SK-N-SH (cell line): ENCODE measurements at places on chromosomes 1 and 21. TPM values are rescaled to one million over a fixed set of nuclear protein-coding genes. Genes with fewer than 3 reads are reported as not detected.

- H3K27ac ChIP-seq = no peak overlapping the region
- H3K4me1 ChIP-seq = peaks cover 14% of the 10 kb centered on the region
- H3K27me3 ChIP-seq = peaks cover 8% of the 10 kb centered on the region; the same call in 1 of the 2 replicates
- H3K36me3 ChIP-seq = no peaks in the 10 kb centered on the region
Observed at GRCh38 chr1:154867064-154867825, 2.8 kb downstream of the KCNN3 start.

DNA sequence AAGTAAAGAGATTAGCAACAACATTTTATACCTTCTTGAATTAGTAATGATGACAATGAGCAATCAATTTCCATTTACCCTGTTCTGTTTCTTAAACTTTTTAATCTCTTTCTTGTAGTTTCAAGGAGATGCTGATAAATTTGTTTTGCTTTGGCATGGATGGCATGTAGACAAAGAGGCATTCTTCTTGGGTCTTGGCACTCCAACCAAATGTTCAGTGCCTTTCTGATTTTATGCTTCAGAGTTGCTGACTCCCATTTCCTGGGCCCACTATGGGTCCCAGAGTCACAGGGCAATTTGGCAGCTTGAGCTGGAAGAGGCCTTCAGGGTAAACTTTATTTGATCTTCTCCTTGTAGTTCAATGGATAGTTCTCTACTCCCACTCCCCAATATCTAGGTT lies 42.1 kb upstream of the OSBPL9 start:
- H3K4me1 ChIP-seq = no peaks in the 10 kb centered on the region
- no peaks in the 10 kb centered on the region for H3K27me3 ChIP-seq
- no peaks in the 10 kb centered on the region for H3K36me3 ChIP-seq
- peak overlapping the region; percentile 26 for H3K27ac ChIP-seq
- H3K4me3 ChIP-seq = no peak overlapping the region

Gene LRRC38
- polyA plus RNA-seq = 0.02 TPM in 1 of 2 replicates, not detected in the other

GRCh38 chr1:68495968-68496679 lies 758 bp downstream of the DEPDC1 start:
- peaks cover 7% of the 10 kb centered on the region for H3K4me1 ChIP-seq
- DNase-seq = peak; percentile 23
- no peaks in the 10 kb centered on the region for H3K36me3 ChIP-seq
- H3K27ac ChIP-seq = peak overlapping the region; percentile 83

GRCh38 chr1:202577381-202577780 lies 132.9 kb downstream of the SYT2 start:
- H3K27ac ChIP-seq = peak overlapping the region; percentile 72
- no peaks in the 10 kb centered on the region for H3K36me3 ChIP-seq
- no peak for DNase-seq
- no peak overlapping the region for H3K4me3 ChIP-seq

GRCh38 chr1:213124590-213124989 lies 73.5 kb downstream of the RPS6KC1 start:
- DNase-seq = no peak
- H3K36me3 ChIP-seq = peaks cover 13% of the 10 kb centered on the region
- peaks cover 4% of the 10 kb centered on the region for H3K4me1 ChIP-seq
- no peaks in the 10 kb centered on the region for H3K27me3 ChIP-seq
- no peak overlapping the region for H3K27ac ChIP-seq

GRCh38 chr21:39071623-39072214 lies 111.5 kb downstream of the PSMG1 start:
- H3K4me3 ChIP-seq = no peak overlapping the region
- H3K36me3 ChIP-seq = no peaks in the 10 kb centered on the region
- no peak for DNase-seq

GRCh38 chr1:46281021-46281420 lies 22.4 kb downstream of the LRRC41 start:
- H3K4me1 ChIP-seq = no peaks in the 10 kb centered on the region
- peaks cover 46% of the 10 kb centered on the region for H3K36me3 ChIP-seq
- DNase-seq = no peak
- no peak overlapping the region for H3K27ac ChIP-seq
- H3K4me3 ChIP-seq = no peak overlapping the region

DNA sequence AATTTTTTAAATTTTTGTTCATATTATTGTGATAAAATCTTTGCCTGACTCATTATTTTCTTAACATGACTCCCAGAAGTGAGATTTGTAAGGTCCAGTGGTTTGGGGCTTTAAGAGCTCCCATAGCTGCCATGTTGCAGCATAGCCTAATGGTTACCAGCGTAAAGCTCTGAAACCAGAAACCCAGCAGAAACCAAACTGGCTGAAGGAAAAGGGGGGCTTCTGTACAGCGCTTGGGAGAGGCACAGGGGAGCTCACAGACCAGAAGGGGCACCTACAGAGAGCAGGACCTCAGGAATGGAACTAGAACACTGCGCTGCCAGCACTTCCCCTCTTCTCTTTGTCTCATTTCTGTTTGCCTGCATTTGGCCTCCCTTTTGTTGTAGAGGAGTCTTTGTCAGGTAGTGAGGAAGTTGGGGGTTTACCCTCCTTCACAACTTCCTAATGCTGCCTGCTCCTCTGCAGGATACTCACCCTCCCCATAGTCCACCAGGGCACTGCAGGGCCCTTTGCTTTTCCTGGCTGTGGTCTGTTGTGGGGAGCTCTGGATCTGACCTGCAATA lies 2.6 kb upstream of the PYCR2 start:
- peaks cover 7% of the 10 kb centered on the region; the same call in 1 of the 2 replicates for H3K36me3 ChIP-seq
- H3K4me1 ChIP-seq = peaks cover 11% of the 10 kb centered on the region; the same call in 1 of the 2 replicates
- H3K27me3 ChIP-seq = no peaks in the 10 kb centered on the region
- no peak overlapping the region for H3K27ac ChIP-seq

- no peak overlapping the region for H3K4me3 ChIP-seq
- peaks cover 26% of the 10 kb centered on the region for H3K4me1 ChIP-seq
- H3K36me3 ChIP-seq = no peaks in the 10 kb centered on the region
- no peaks in the 10 kb centered on the region for H3K27me3 ChIP-seq
- H3K27ac ChIP-seq = no peak overlapping the region
Observed at GRCh38 chr1:30804822-30805221, 47.2 kb upstream of the LAPTM5 start.

- H3K4me3 ChIP-seq = no peak overlapping the region
- DNase-seq = no peak
- peaks cover 56% of the 10 kb centered on the region for H3K4me1 ChIP-seq
- H3K27me3 ChIP-seq = no peaks in the 10 kb centered on the region
- H3K36me3 ChIP-seq = peaks cover 20% of the 10 kb centered on the region; the same call in 1 of the 2 replicates
- H3K27ac ChIP-seq = peak overlapping the region; percentile 77
Observed at GRCh38 chr1:153959454-153959853, 1.0 kb upstream of the CRTC2 start.

DNA sequence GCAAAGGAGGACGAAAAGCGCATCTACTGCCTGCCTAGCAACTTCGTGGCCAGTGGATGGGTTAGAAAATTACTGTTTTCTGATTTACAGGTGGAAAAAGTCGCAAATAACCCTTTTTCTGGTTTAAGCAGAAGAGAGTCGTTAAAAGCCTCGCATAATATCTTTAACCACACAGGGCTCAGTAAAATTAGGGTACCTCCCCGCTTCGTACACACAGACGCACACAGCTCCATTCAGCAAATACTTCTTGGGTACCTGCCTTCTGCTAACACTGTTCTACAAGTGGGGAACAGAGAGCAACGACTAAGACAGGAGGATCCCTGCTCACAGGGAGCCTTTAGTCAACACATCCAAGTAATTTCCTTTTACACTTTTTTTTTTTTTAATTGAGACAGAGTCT lies 704 bp downstream of the ALG6 start:
- no peaks in the 10 kb centered on the region for H3K27me3 ChIP-seq
- no peaks in the 10 kb centered on the region for H3K4me1 ChIP-seq
- H3K4me3 ChIP-seq = peak overlapping the region; percentile 92
- peak; percentile 31 for DNase-seq
- H3K27ac ChIP-seq = peak overlapping the region; percentile 91

DNA sequence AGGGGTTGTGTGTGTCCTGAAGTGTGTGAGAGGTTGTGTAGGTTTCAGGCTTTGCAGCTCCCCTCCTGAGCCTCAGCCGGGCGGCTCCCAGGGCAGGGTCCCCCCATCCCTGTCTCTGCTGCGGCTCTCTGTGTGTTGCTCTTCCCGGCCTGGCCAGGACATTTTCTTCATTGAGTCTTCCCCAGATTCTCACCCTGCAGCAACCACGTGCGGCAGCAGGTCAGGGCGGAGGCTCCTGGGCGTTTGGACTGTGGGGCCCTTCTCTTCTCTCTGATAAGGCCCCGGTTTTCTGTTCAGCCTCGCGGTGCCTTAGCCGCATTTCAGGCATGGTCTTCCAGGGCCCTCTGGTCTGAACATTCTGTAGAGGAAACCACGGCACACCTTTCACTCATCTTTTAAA lies 1.8 kb upstream of the TCP10L start:
- H3K27me3 ChIP-seq = no peaks in the 10 kb centered on the region
- H3K36me3 ChIP-seq = no peaks in the 10 kb centered on the region
- DNase-seq = no peak
- H3K27ac ChIP-seq = no peak overlapping the region
- H3K4me3 ChIP-seq = no peak overlapping the region

GRCh38 chr1:87598429-87598828 lies 269.7 kb downstream of the LMO4 start:
- H3K36me3 ChIP-seq = no peaks in the 10 kb centered on the region
- no peak for DNase-seq
- H3K27ac ChIP-seq = no peak overlapping the region
- no peaks in the 10 kb centered on the region for H3K27me3 ChIP-seq

DNA sequence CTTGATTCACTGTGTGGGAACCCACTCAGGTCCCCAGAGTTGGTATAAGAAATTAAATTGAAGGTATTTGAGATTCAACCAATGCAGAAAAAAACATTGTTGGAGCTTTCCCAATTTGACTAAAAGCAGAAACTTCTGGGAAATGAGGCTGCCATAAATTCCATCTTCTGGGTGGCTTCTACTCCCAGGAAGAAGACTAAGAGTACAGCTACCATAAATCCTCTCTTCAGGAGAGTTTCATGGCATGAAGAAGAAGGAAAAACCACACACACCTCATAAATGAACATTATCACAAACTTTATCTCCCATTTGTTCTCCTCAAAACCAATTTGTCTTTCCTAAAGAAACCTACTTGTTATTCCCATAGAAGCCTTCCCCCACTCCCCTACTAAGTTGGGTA lies 283.9 kb downstream of the DPYD start:
- H3K36me3 ChIP-seq = no peaks in the 10 kb centered on the region; the same call in 1 of the 2 replicates
- DNase-seq = no peak
- peaks cover 4% of the 10 kb centered on the region; the same call in 1 of the 2 replicates for H3K4me1 ChIP-seq
- H3K4me3 ChIP-seq = no peak overlapping the region
- H3K27me3 ChIP-seq = no peaks in the 10 kb centered on the region

Gene CHAF1B
- 5.6 and 6.8 TPM in 2 replicates for polyA plus RNA-seq

GRCh38 chr1:19682257-19682656 lies 17.6 kb downstream of the HTR6 start:
- H3K36me3 ChIP-seq = no peaks in the 10 kb centered on the region
- H3K4me3 ChIP-seq = no peak overlapping the region
- no peaks in the 10 kb centered on the region for H3K4me1 ChIP-seq
- no peak overlapping the region for H3K27ac ChIP-seq

DNA sequence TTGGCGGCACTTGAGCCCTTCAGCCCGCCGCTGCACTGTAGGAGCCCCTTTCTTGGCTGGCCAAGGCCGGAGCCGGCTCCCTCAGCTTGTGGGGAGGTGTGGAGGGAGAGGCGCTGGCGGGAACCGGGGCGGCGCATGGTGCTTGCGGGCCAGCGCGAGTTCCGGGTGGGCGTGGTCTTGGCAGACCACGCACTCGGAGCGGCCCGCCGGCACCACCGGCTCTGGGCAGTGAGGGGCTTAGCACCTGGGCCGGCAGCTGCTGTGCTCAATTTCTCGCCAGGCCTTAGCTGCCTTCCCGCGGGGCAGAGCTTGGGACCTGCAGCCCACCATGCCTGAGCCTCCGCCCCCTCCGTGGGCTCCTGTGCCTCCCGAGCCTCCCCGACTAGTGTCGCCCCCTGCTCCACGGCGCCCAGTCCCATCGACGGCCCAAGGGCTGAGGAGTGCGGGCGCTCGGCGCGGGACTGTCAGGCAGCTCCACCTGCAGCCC lies 673.7 kb upstream of the BRINP3 start:
- H3K4me3 ChIP-seq = no peak overlapping the region
- no peak overlapping the region for H3K27ac ChIP-seq
- no peaks in the 10 kb centered on the region for H3K27me3 ChIP-seq
- no peak for DNase-seq

GRCh38 chr1:18575620-18576019 lies 55.0 kb upstream of the PAX7 start:
- H3K27ac ChIP-seq = no peak overlapping the region
- H3K4me3 ChIP-seq = no peak overlapping the region; the same call in 1 of the 2 replicates
- no peaks in the 10 kb centered on the region for H3K4me1 ChIP-seq

DNA sequence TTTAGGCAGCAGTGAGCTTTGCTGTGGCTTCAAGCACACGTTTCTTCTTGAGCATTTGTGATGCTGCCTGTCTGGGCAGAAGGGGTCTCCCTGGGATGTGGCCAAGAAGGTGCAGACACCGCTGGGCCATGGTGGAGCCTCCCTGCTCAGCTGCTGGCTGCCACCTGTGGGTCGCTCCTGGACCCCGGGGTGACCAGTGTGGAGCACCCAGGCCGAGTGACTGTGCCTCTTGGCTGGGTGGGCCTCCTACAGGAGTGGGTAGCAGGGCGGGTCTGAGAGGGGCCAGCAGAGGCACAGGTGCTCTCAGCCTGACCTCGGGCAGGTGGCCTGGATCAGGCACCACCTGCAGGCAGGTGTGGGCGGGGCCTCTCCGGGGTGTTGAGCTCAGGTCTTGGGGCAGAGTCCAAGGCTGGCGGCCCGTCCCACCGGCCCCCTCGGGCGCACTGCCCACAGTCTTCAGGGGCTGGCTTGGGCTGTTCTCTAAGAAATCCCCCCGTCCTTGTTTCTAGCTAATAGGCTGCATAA lies 42.0 kb upstream of the COL6A1 start:
- no peaks in the 10 kb centered on the region for H3K27me3 ChIP-seq
- no peak overlapping the region for H3K27ac ChIP-seq
- no peak overlapping the region for H3K4me3 ChIP-seq
- peak; percentile 15 for DNase-seq
- H3K36me3 ChIP-seq = no peaks in the 10 kb centered on the region

GRCh38 chr1:23403038-23403336 lies 21.6 kb downstream of the TCEA3 start:
- no peak for DNase-seq
- H3K27ac ChIP-seq = peak overlapping the region; percentile 86
- no peaks in the 10 kb centered on the region for H3K36me3 ChIP-seq
- no peak overlapping the region for H3K4me3 ChIP-seq
- H3K4me1 ChIP-seq = peaks cover 15% of the 10 kb centered on the region

DNA sequence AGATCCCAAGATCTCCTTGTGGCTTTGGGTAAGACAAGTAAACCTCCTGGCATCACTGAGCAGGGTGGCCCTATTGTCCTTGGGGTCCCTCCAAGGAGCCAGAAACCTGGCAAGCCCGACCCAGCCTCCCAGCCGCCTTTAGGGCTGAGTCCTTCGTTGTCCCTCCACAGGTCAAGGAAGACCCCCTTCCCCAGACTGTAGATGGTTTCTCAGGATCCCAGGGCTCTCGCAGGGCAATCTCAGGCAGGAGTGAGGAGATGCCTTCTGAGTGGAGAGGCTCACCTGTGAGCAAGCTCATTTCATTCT lies 71.6 kb upstream of the CSF3R start:
- no peaks in the 10 kb centered on the region for H3K36me3 ChIP-seq
- H3K27me3 ChIP-seq = no peaks in the 10 kb centered on the region
- H3K4me3 ChIP-seq = no peak overlapping the region
- H3K27ac ChIP-seq = no peak overlapping the region
- no peaks in the 10 kb centered on the region for H3K4me1 ChIP-seq
